ENCODE measurements at places on chromosomes 13 and 19. TPM values are rescaled to one million over a fixed set of nuclear protein-coding genes. Genes with fewer than 3 reads are reported as not detected.

RPS5 gene
- total RNA-seq: 1,253 TPM

DNA sequence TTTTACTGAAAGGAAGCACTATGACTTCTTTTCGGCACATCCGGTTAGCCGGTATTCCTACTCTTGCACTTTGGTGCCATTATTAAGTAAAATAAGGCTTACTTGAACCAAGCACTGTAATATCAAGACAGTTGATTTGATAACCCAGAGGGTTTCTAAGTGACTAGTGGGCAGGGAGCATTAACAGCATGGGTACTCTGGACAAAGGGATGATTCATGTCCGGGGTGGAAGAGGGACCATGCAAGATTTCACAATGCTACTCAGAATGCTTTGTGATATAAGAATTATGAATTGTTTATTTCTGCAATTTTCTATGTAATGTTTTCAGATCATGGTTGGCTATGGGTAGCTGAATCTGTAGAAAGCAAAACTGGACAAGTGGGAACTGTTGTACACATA lies 282.1 kb downstream of the TDRD3 start:
- no peak for DNase-seq
- H3K4me3 ChIP-seq: no peak overlapping the region
- no peaks in the 10 kb centered on the region for H3K4me1 ChIP-seq

- H3K4me1 ChIP-seq: peaks cover 27% of the 10 kb centered on the region
- H3K27ac ChIP-seq: peak overlapping the region; percentile 97
- no peak for DNase-seq
- peak overlapping the region; percentile 77 for H3K4me3 ChIP-seq
Observed at GRCh38 chr19:39390451-39390750, 505 bp downstream of the PAF1 start.

GRCh38 chr13:39530916-39531315 lies 72.1 kb downstream of the LHFPL6 start:
- H3K36me3 ChIP-seq: no peaks in the 10 kb centered on the region
- H3K4me1 ChIP-seq: peaks cover 18% of the 10 kb centered on the region
- no peak for DNase-seq
- no peak overlapping the region for H3K27ac ChIP-seq
- H3K4me3 ChIP-seq: no peak overlapping the region

DNA sequence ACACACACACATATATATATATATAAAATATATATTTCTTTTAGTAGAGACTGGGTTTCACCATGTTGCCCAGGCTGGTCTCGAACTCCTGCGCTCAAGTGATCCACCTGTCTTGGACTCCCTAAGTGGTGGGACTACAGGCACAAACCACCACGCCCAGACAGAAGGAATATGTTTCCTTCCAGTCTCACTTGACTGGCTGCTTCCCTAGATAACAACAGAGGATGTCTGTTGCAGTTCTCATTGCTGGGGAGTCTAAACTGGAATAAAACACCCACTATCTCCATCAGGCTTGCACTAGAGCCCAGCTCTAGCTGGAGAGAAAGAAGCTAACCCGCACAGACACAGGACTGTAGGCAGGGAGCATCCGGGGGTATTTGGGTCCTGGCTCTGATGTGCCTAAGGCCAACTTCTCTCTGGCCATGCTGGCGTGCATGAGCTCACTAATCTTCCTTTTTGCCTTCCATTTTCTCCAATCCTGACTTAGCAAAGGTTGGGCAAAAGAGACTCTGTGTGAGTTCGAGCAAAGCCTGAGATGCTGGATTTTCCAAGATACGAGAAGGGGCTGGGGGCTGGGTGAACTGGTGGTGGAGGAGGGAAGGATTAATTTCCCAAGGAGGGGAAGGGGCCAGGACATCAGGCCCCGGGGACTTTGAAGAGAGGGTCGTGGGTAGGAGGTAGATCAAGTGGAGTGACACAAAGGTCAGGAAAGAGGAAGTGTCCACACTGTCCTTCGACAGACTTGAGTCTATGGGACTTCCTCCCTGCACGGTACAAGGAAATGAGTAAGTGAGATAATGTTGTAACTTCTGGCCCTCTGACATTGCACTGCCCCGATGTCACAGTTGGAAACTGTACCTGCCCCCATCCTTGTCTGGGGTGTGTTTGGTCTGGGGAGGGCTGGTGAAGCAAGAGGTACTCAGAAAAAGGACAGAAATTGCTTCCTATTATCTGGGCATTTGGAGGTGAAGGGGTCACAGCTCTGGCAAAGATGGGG lies 22.5 kb upstream of the ALOX5AP start:
- H3K27ac ChIP-seq: no peak overlapping the region
- no peak for DNase-seq
- H3K36me3 ChIP-seq: no peaks in the 10 kb centered on the region

DNA sequence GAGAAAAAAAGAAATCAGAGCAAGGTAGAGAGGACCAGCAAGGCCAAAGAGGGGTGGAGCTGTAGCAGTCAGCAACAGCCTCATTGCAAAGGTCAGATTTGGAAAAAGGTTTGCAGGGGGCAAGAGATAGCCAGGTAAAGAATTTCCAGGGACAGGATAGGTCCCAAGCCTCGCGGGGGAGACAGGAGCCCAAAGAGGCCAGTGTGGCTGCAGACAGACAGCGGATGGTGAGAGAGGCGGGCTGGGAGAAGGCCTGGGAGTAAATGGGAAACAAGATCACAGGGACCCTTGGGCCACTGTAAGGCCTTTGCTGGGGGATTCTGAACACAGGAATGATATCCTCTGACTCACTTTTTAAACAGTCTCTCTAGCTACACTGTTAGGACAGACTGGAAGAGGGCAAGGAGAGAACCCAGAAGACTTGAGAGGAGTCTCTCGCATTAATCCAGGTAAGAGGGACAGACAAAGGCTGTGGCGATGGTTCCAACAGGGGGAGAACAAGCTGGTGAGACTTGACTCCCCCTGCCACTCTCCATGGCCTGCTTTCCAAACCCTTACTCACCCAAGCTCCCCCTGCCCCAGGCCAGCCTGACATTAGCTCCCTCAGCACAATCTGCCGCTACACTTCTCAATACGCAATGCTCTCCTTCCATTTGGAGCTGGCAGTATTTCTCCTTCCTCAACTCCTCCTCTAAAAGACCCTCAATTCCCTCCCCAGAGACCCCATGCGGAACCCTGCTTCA lies 31.8 kb downstream of the DOCK9 start:
- peaks cover 35% of the 10 kb centered on the region for H3K4me1 ChIP-seq
- H3K27me3 ChIP-seq: no peaks in the 10 kb centered on the region
- no peak for DNase-seq
- H3K4me3 ChIP-seq: no peak overlapping the region
- H3K27ac ChIP-seq: no peak overlapping the region
- no peaks in the 10 kb centered on the region for H3K36me3 ChIP-seq

DNA sequence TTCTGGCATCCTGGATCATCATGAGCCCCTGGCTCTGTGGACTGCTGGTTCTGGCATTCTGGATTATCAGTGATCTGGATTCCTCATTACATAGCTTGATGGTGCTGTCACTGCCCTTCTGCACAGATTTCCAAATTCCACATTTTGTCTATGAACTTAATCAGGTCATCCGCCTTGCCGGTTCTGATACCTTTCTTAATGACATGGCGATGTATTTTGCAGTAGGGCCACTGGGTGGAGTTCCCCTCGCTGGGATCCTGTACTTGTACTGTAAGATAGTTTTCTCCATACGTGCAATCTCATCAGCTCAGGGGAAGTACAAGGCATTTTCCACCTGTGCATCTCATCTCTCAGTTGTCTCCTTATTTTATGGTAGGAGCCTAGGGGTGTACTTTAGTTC lies 24.4 kb upstream of the OR7C2 start:
- H3K27ac ChIP-seq: no peak overlapping the region
- no peak for DNase-seq
- no peaks in the 10 kb centered on the region for H3K36me3 ChIP-seq
- no peaks in the 10 kb centered on the region for H3K4me1 ChIP-seq

DNA sequence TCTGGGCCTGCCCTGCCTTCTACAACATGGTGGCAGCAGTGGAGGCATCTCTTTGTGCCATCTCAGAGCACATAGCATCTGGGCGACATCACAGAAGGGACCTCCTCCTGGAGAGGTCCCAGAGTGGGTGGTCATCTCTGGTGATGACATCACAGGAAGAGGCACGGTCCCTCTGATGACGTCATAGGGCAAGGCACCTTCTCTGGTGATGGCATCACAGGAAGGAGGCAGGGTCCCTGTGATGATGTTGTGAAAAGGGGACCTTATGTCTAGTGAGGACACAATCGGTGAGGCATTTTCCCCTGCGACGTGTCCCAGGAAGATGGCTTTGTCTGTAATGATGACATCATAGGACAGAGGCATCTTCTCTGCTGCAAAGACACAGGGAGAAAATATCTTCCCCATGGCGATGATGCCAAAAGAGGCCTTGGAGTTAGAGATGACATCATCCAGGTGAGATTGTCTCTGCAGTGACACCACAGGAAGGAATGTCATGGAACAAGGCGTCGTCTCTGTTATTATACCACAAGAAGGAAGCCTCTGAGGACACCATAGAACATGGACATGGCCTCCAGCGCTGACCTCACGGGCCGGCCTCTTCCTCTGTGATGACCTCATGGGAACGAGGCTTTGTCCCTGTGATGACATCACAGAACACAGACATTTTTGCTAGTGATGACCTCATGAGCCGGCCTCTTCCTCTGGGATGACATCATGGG lies 10.7 kb downstream of the SHISA7 start:
- H3K27me3 ChIP-seq: peaks cover 73% of the 10 kb centered on the region
- H3K4me1 ChIP-seq: peaks cover 4% of the 10 kb centered on the region
- H3K4me3 ChIP-seq: no peak overlapping the region

GRCh38 chr13:20828539-20829364 lies 55.0 kb upstream of the EEF1AKMT1 start:
- DNase-seq: no peak
- H3K4me3 ChIP-seq: no peak overlapping the region
- H3K36me3 ChIP-seq: peaks cover 3% of the 10 kb centered on the region
- H3K4me1 ChIP-seq: peaks cover 8% of the 10 kb centered on the region
- H3K27me3 ChIP-seq: no peaks in the 10 kb centered on the region

All from suprapubic skin (tissue), 4 donors.